ENCODE measurements at places on chromosomes 3 and 15. TPM values are rescaled to one million over a fixed set of nuclear protein-coding genes. Genes with fewer than 3 reads are reported as not detected.

KBTBD13 gene
- not detected for total RNA-seq

BFSP2 gene
- not detected for total RNA-seq

TRAIP gene
- 8.4 TPM for total RNA-seq

CXCR6 gene
- total RNA-seq: not detected

FMN1 gene
- total RNA-seq: under 0.01 TPM
